ENCODE measurements at places on chromosomes 6 and 20.
A peak's percentile ranks its signal among the peaks of the same experiment; 100 is the strongest.

DNA sequence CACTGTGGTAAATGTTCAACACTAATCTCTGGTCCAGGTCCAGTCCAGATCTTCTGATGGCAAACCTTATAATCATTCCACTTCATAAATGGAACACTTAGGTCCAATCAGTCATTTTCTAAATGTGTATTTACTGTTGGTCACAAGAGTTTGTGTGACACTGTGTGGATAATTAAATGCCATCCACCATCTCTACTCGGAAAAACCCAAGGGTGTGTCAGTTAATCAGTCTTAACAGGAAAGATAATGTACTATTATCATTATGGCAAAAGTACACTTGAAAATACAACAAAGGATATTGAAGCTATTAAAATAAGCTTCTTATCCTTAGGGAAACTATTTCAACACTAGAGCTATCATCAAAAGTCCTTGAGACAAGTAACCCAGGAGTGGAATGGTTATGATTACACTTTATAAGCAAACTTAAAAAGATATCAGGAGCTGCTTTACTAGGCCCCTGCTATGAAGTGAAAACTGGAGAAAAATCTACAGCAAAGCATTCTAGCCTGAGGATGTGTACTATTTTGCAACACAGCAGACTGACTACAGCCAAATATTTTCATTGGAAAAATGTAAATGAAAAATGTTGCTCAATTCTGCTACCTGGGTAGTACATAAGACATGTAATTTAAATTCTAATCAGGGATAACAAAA lies 227.9 kb downstream of the LAMA2 start:
- DNase-seq, result no peak

DNA sequence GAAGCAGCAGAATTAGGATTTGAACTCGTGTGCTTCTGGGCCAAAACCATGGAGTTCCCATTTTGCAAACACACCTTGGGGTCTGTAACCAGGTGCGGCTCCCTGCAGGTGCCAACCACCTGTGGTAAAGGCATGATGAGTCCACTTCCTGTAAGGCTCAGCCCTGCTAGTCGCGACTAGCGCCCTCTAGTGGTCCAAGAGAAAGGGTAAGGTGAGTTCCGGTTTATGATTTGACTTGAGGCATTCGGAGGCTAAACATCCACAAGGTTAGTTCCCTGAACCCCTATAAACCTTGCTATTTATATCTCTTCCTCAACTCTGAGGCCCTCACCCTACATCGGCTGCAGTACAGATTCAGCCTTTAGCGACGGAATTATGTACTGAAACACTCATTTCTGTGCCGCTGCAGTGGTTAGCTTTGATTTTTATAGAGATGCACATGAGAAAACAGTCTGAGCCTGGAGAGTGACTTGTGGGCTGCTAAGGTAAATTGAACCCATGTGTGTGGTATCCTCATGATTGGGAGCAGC lies 173.4 kb downstream of the PLCB1 start:
- peak; percentile 18 for DNase-seq

- DNase-seq, result no peak
Observed at GRCh38 chr6:34360556-34360955, 31.9 kb downstream of the NUDT3 start.

DNA sequence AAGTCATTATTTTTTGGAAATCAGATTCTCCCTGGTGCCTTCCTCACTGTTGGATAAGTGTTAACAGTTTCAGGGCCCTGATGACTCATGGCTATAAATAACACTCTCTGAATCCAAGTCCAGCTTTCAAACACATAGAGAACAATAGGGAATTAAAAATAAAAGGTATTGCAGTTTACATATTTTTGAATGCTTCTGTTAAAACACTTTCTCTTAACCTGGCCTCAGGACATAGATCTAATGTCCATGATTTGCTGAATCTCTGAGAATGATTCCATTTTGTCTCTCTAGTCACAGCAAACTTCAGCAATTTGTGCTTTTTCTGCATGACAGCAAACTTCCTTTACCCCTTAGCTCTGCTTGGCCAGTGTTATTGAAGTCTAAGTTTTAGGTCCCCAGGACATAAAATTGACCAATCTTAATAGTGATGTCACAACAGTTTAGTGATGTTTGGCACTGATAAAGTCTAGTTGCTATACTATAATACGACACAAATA lies 1192.4 kb upstream of the CITED2 start:
- no peak for DNase-seq

- no peak for DNase-seq
Observed at GRCh38 chr6:169502445-169502844, 199.4 kb downstream of the WDR27 start.

- no peak for DNase-seq
Observed at GRCh38 chr6:131910956-131911355, 40.2 kb downstream of the CCN2 start.

GRCh38 chr20:44523746-44524145 lies 1.9 kb upstream of the SERINC3 start:
- no peak for DNase-seq

DNA sequence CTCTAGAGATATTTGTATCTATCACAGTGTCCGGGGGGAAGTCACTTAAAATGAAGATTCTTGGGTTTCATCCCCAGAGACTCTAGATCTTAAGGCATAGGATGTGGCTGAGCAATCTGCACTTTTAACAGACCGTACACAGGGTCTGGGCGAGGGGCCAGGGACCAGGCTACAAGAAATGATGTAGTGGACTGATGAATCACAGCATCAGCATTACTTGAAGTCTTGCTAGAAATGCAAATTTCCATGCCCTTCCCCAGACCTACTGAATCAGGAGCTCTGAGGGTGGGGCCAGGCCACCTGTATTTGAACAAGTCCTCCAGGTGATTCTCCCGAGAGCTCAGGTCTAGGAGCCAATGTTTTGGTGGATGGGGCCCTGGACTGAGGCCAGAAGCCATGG lies 168.4 kb downstream of the DOK5 start:
- no peak for DNase-seq

All from adrenal gland (tissue), 19 donors.